Esophagus muscularis mucosa (tissue), 4 donors: ENCODE measurements at places on chromosomes 4 and X. TPM values are rescaled to one million over a fixed set of nuclear protein-coding genes. Genes with fewer than 3 reads are reported as not detected.

HTRA3 gene
- total RNA-seq, result 59.8 TPM

YIPF7 gene
- total RNA-seq, result not detected

GRCh38 chr4:189206953-189207352, 733.7 kb upstream of the FRG1 start:
- no peaks in the 10 kb centered on the region for H3K36me3 ChIP-seq
- DNase-seq, result no peak
- no peak overlapping the region for H3K4me3 ChIP-seq
- no peaks in the 10 kb centered on the region for H3K27me3 ChIP-seq
- peaks cover 6% of the 10 kb centered on the region for H3K4me1 ChIP-seq

GRCh38 chr4:100289946-100290345, 99.7 kb upstream of the DDIT4L start:
- no peaks in the 10 kb centered on the region for H3K36me3 ChIP-seq
- no peaks in the 10 kb centered on the region for H3K27me3 ChIP-seq
- no peak overlapping the region for H3K4me3 ChIP-seq

DNA sequence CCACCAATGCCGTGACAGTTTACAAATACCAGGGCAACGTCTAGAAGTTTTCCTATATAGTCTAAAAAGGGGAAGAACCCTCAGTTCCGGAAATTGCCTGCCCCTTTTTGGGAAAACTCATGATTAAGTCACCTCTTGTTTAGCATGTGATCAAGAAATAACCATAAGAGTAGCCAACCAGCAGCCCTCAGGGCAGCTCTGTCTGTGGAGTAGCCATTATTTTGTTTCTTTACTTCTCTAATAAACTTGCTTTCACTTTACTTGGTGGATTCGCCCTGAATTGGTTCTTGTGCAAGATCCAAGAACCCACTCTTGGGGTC, 20.0 kb upstream of the HOPX start:
- H3K4me1 ChIP-seq, result no peaks in the 10 kb centered on the region
- H3K36me3 ChIP-seq, result no peaks in the 10 kb centered on the region
- H3K27me3 ChIP-seq, result no peaks in the 10 kb centered on the region
- H3K4me3 ChIP-seq, result no peak overlapping the region
- H3K27ac ChIP-seq, result no peak overlapping the region
- no peak for DNase-seq

GRCh38 chr4:48030470-48030869, 13.9 kb downstream of the NIPAL1 start:
- no peak overlapping the region for H3K4me3 ChIP-seq
- peaks cover 6% of the 10 kb centered on the region for H3K4me1 ChIP-seq
- H3K27ac ChIP-seq, result no peak overlapping the region
- DNase-seq, result no peak
- H3K36me3 ChIP-seq, result no peaks in the 10 kb centered on the region
- H3K27me3 ChIP-seq, result no peaks in the 10 kb centered on the region

DNA sequence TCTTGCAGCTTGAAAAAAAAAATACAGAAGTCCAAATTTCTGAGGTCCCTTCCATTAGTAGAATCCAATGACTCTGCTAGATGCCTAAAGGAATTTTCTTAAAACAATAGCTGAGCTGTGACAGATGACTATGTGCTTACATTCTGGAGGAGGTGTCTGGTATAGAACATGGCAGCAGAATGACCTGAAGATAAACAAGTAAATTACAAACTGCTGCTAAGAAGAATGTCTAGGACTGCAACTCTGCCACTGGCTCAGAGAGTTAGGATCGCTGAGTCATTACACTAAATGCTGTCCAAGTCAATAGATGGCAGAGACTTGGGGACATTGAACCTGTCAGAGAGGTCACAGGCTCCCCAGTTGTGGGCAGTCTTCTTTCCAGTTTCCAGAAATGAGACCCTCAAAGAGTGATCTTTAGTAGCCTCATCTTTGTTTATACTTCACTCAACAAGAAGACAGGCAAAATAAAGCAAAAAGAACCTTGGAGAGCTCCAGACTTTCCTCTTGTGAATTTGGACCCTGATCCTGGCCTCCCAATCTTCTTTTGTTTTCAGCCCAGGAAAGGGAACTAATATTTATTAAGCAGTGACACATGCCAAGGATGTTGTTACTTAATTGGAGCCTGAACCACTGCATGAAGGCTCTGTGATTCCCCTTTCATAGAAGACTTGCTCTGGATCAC, 56.4 kb upstream of the SCML1 start:
- H3K27ac ChIP-seq, result no peak overlapping the region
- DNase-seq, result no peak
- peaks cover 11% of the 10 kb centered on the region for H3K4me1 ChIP-seq
- H3K27me3 ChIP-seq, result no peaks in the 10 kb centered on the region

DNA sequence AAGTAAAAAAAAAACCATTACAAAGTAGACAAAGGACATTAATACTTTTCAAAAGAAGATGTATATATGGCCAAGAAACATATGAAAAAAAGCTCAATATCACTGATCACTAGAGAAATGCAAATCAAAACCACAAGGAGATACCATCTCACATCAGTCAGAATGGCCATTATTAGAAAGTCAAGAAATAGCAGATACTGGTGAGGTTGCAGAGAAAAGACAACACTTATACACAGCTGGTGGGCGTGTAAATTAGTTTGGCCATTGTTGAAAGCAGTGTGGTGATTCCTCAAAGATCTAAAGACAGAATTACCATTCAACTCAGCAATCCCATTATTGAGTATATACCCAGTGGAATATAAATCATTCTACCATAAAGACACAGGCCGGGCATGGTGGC, 39.3 kb downstream of the TASL start:
- H3K4me3 ChIP-seq, result no peak overlapping the region
- H3K36me3 ChIP-seq, result no peaks in the 10 kb centered on the region
- no peaks in the 10 kb centered on the region for H3K27me3 ChIP-seq
- no peak for DNase-seq
- H3K27ac ChIP-seq, result no peak overlapping the region
- no peaks in the 10 kb centered on the region for H3K4me1 ChIP-seq

DNA sequence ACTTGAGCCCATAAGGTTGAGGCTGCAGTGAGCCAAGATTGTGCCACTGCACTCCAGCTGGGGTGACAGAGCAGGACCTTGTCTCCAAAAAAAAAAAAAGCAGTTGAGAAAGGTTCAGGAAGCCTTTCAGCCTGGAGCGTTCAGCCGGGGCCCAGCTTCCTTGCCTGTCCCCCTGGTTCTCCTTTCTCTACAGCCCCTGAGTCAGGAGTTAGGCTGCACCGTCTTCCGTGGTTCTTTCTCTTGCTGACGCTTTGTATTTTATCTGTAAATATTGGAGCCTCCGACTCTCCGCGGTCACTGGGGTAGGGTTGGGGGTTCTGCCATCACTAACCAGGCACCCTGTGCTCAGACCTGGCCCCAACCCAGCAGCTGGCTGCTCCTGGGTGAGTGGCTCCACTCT, 13.8 kb upstream of the UVSSA start:
- H3K27ac ChIP-seq, result no peak overlapping the region
- H3K4me1 ChIP-seq, result no peaks in the 10 kb centered on the region
- no peak overlapping the region for H3K4me3 ChIP-seq
- H3K27me3 ChIP-seq, result no peaks in the 10 kb centered on the region

KLHL34 gene
- total RNA-seq, result 0.33 TPM

DNA sequence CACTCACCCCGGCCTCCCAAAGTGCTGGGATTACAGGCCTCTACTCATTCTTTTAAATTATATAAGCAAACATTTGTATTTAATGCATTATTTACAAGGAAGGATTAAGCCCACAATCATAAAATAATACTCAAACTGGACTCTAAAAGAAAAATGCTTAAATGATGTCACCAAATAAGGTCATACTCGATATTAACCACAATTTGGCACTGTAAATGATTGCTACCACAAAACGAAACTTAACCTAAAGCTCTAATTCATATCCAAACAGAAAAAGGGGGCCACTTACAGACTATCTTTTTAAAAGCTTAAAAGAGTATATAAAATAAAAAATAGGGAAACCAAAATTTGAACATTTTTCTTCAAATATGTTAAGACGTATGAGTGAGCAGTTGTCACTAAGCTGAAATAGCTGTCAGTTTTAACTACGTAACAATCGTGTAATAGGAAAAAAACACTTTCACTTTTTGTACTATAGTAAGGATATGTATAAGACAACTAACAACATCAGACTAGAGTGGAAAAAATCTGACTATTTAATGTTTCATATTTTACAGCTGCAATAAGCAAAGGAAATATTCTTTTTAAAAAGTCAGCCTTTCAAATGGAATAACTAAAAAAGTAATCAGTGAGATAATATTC, 108.2 kb upstream of the GPR34 start:
- H3K4me1 ChIP-seq, result no peaks in the 10 kb centered on the region
- no peak overlapping the region for H3K27ac ChIP-seq
- no peaks in the 10 kb centered on the region for H3K27me3 ChIP-seq
- H3K4me3 ChIP-seq, result no peak overlapping the region

GABRQ gene
- total RNA-seq, result not detected

DNA sequence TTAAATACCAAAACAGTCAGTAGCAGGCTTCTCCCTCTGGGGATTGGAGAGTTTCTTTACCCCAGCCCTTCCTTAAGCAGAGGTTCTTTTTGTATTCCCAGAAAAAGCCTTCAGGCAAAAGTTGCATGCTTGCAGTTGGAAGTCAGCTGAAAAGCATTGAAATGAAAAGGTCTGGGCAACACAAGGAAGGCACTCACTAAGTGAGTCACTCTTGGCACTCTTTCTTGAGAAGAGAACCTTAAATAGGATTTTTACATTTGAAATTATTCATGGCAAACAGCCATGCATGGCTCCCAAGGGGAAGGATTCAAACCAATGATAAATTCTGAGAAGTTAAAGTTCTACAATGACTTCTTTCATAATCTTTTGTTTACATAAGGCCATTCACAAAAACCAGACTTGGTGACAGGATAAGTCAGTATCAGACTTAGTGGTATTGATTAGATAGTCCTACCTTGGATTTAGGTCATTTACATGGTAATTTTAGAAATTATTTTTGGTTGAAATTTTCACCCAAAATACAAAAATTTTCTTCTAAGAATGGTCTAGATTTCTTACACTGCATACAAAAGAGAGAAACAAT, 2068.9 kb downstream of the PCDH7 start:
- H3K27me3 ChIP-seq, result no peaks in the 10 kb centered on the region
- no peaks in the 10 kb centered on the region for H3K36me3 ChIP-seq
- H3K4me3 ChIP-seq, result no peak overlapping the region
- no peak overlapping the region for H3K27ac ChIP-seq

DNA sequence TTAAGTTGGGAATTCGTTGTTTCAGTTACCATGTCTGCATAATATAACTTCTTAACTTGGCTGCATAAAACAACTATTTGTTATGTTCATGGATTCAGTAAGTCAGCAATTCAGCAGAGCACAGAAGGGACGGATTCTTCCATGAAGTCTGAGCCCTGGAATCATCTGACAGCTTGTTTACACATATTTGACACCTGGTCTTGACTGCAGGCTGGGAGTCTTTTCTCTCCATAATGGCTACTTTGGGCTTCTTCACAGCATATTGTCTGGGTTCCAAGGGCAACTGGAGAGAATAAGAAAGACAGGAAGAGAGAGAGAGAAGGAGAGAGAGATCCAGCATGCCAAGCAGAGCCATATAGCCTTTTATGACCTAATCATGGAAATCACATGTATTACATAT, 23.1 kb downstream of the CENPC start:
- peaks cover under 1% of the 10 kb centered on the region for H3K36me3 ChIP-seq
- no peak for DNase-seq

LDB2 gene
- total RNA-seq, result 26.6 TPM

DMRTC1 gene
- total RNA-seq, result not detected

DNA sequence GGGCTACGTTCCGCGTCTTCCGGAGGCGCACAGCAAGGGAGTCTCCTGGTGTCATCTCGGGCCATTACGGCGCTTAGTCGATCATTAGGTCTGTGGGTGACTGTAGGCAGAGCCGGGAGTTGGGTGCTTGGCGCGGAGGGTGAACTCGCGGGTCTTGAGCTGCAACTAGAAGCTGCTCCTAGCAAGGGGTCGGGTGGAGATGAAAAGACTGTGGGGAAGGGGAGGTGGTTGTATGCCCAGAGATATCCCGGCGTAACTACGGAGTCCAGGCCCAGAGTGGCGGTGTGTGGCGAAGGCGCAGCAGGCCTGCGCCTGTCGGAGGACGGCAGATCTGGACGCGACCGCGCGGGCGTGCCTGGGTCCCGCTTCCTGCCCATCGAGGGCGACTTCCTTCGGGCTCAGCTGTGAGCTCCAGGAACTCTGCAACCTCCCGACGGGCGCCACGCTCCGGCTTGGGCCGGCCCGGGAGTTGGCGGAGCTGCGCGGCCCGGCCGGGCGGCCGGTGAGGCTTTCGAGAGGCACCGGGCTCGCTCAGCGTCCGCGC, 2.7 kb upstream of the NKX3-2 start:
- peak overlapping the region; percentile 47 for H3K27ac ChIP-seq
- peaks cover 51% of the 10 kb centered on the region for H3K4me1 ChIP-seq
- no peaks in the 10 kb centered on the region for H3K36me3 ChIP-seq
- peaks cover 7% of the 10 kb centered on the region for H3K27me3 ChIP-seq

ADH1B gene
- 669 TPM for total RNA-seq

DNA sequence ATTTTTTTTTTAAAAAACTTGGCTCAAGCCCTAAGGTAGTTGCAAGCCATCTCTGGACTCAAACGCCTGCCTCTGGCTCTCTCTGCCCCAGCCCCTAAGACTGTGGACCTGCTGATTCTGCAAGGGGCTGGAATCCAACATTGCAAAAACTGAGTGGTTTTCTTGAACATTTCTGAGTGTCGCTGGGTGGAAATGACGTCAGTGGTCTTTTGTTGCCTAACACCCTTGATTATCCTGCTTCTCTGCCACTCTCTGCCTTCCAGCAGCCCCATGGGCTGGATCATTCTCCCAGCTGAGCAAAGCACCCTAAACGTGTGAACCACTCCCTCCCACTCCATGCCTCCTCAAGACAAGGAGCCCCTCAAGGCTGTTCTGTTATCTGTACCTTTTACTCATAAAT, 16.6 kb downstream of the BST1 start:
- no peak overlapping the region for H3K4me3 ChIP-seq
- peaks cover 33% of the 10 kb centered on the region for H3K4me1 ChIP-seq
- H3K27me3 ChIP-seq, result no peaks in the 10 kb centered on the region
- no peaks in the 10 kb centered on the region for H3K36me3 ChIP-seq
- DNase-seq, result no peak

DNA sequence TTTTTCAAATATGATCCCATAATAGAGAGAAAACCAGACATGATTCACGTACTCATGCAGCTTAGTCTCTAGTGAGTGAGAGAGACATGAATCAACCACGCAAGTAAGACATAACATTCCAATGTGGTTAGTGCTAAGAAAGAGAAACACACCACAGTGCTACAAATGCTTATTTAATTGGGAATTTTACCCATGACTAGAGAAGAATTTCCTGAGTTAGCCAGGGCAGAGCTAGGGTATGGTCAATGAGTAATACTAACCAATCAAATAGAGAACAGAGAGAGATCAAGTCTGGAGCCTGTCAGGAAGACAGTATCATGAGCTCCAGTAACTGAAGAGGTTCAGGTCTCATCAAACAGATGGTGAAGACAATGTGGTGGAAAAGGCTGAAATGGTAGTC, 495.2 kb downstream of the PDGFC start:
- no peaks in the 10 kb centered on the region for H3K27me3 ChIP-seq
- H3K36me3 ChIP-seq, result no peaks in the 10 kb centered on the region
- H3K4me1 ChIP-seq, result no peaks in the 10 kb centered on the region
- no peak overlapping the region for H3K27ac ChIP-seq

S100P gene
- 0.99 TPM for total RNA-seq

DUX4 gene
- not detected for total RNA-seq
